Adipocyte (in vitro differentiated cells): ENCODE measurements at places on chromosomes 6 and 20.

GRCh38 chr6:136059308-136059707, 190.8 kb downstream of the MTFR2 start:
- DNase-seq: no peak

- no peak for DNase-seq
These were observed 129.8 kb upstream of the SMLR1 start for GRCh38 chr6:130697271-130697994.

DNA sequence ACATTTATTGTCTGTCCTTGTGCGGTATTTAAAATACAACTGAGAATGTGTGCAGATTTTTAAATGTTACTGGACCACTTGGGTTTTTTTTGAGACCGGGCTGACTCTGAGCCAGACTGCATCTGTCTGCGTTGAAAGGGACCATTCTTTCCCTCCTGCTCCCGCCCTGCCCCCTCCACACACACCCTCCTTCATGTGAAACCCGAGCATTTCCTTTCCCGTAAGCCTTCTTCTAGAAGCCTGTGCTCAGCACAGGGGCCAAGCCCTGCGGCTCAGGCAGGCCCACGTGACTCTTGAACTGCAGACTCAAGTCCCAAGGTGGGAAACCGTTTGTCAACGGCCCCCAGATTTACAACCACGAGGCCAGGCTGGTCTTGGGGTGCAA, 82.7 kb upstream of the FOXC1 start:
- DNase-seq: peak; percentile 63

DNA sequence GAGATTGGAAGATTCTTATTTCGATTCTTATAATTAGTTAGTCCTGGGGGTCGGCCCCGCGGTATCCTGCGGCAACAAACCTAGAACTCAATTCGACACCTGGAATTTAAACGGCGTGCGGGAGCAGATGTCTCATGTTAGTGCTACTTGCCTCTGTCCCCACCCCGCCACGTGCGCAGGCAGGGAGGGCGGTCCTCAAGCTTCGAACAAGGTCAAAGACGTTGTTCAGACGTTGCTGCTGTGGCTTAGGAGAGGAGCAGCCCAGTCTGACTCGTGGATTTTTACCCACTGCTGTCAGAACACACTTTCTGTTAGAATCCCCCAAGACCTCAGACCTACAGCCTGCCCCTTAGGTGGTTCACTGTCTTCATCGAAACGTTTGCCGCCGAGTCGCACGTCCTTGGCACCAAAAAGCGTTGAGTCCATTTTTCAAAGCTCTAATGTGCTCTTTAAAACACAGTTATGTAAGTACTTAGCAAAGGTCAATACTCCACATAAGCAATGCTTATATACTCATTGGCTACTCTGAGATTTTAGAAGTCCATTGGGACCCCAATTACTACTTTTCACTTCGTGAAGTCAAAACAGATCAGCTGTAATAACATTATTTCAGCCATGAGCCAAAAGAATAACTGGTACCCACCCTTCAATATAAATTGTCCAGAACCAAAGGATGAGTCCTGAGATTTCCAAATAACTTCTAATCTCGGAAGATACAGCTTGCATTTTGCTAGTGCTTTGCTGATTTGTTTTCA, 2.7 kb upstream of the C6orf62 start:
- no peak for DNase-seq

GRCh38 chr6:3623451-3624249, 127.9 kb downstream of the PXDC1 start:
- no peak for DNase-seq

DNA sequence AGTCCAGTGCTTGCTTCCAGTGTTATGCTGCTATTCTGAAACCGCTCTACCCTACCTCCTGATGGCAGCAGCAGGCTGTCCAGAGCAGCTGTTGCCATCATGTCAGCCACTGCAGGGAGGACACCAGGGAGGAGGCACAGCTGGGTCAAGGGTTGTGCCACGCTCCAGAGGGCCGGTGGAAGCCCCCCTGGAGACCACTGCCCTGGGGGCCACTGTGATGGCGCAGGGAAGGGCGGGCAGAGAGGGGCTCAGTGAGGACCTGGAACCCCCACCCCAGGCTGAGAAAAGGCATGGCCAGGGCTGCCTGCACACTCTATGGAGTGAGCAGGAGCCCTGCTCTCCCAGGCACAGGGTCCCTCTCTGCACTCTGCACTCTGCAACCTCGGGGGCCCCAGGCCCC, 271.3 kb upstream of the BTBD3 start:
- no peak for DNase-seq

GRCh38 chr6:149915970-149916865, 6.7 kb downstream of the RAET1G start:
- DNase-seq: no peak

GRCh38 chr20:32598606-32599005, 13.5 kb upstream of the NOL4L start:
- DNase-seq: no peak

- DNase-seq: no peak
These were observed 30.6 kb downstream of the DACT2 start for GRCh38 chr6:168288781-168289570.

GRCh38 chr6:152338335-152339125, 298.6 kb downstream of the SYNE1 start:
- peak; percentile 70 for DNase-seq

DNA sequence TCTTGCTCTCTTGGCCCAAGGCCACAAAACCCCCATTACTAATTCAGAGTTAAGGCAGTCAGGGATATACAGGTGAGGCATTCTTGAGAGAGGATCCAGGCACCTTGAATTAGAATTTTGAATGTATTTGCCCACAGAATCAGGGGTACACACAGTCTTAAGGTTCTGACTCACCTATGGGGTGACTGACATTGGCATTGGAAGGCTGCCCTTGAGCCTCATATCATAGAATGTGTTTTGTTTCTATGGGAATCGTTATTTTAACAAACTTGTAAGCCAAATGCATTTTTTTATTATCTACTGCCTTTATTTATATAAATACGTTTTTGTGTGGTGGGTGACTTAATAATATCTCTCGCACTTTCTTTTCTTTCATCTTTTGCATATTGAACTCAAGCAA, 218.6 kb upstream of the CITED2 start:
- DNase-seq: no peak

GRCh38 chr6:144722925-144723324, 437.8 kb downstream of the UTRN start:
- DNase-seq: no peak

GRCh38 chr6:32327103-32327502, 44.6 kb downstream of the TSBP1 start:
- DNase-seq: no peak

DNA sequence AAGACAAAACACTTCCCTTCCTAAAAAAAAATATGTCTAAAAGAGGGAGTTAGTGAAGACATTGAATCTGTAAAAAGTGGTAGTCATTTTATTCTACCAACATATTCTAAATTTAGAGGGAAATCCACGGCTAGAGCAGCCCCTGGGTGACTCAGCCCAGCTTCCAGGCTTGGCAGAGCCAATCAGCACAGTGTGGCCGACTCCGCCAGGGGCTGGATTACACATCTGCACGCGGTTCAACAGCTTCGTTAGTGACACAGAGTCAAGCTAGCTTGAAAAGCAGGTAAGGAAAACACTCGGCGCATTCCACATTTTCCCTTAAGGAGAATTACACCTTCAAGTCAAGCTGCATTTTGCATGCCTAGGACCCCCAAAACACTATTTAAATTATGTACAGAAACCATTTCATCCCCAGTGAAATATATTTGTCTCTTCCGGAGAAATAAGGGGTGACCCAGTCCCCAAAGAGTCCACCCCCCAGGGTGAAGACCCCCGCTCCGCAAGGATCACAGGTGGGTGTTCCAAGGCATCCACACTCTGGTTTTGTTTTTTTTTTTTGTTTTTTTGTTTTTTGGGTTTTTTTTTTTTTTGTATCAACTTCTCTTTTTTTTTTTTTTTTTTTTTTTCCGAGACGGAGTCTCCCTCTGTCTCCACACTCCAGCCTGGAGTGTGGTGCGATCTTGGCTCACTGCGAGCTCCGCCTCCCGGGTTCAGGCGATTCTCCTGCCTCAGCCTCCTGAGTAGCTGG, 58.4 kb upstream of the ARID1B start:
- DNase-seq: peak; percentile 93

GRCh38 chr6:40874495-40874894, 164.5 kb downstream of the UNC5CL start:
- DNase-seq: no peak

GRCh38 chr6:25155211-25155610, 124.0 kb upstream of the CARMIL1 start:
- DNase-seq: no peak

DNA sequence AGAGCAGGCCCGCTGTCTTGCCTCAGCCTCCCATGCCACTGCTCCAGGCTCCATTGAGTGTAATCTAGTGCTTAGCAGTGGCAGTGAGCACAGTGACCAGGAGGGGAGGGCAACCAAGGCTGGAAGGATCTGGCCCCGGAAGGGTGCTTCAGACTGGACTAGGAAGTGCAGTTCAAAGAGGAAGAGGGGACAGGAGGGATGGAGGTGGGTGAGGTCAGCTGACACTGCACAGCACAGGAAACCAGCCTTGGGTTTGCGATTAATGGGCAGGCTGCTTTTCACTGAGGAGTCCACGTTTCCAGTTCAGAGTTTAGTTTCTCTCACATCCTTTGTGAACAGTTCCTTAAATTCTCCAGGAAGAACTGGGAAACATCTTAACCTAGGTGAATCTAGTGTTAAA, 46.9 kb downstream of the CDS2 start:
- DNase-seq: no peak

DNA sequence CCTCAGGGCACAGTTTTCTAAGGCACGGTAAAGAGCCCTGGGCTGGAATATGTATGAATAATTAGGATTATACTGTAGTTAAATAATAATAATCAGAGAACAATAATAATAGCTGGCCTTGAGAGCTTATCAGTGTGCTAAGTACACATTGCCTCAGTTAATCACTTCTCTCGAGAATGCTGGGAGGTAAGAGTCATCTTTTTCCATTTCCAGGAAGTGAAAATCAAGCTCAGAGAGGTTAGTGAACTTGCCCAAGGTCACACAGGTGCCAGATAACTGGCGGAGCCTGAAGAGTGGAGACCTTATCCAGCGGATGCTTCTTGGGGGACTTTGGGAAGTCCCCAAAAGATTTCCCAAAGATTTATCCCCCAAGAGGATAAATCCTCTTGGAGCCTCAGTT, 19.4 kb upstream of the CBFA2T2 start:
- no peak for DNase-seq

DNA sequence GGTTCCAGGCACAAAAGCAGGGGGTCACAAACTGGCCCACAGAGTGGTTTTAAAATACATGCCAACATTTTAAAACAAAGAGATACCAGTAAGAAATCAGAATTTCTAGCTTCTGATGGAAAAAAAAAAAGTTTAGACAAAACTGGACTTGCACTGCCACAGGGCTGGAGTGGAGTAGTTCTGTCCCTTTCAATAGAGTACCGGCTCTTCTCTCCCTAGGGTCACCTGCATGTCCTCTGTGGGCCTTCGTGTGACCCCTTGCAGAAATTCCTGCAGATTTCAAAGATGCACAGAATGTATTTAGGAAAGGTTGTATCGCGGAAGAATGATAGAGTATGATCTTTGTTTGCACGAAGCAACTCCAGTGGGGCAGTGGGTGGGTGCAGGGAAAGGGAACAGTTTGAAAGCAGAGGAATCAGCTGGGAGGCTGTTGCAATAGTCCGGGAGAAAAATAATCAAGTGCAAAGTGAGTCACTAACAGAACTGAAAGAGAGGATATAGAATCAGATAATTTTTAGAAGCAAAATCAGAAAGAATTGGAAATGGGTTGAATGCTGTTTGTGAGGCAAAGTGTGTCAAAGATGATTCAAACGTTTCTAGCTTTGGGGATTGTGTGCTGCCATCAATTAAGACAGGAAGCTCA, 97.3 kb upstream of the STXBP5 start:
- peak; percentile 84 for DNase-seq

- DNase-seq: no peak
These were observed 51.3 kb downstream of the CD109 start for GRCh38 chr6:73747289-73747688.

DNA sequence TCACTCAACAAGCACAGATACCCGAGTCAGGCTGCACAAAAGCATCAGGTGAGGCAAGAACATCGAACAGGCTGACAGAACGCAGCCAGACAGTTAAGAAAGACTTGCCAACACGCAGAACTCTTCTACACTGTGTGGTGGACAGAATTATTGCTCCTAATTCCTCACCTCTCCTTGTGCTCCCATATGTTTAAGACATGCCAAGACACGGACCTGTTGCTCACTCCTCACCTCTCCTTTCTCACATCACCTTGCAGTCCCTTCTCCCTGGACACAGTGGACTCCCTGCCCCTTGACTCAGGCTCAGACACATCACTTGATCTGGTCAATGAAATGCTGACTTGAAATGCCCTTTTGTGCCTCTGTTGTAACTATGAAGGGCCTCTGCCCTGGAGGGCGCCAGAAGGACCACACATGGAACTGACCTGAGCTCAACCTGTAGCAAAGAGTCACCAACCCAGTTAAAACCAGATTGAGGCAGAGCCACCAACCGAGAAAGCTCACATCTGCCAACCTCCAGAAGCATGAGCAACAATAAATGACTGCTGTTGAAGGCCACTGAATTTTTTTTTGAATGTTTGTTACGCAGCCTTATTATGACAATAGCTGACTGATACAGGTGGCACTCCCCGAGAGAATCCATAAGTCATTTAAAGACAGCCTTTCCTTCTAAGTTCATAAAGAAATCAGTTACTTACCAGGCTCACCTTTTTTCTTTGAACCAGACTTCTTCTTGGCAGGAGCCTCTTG, 24.0 kb downstream of the RRBP1 start:
- DNase-seq: no peak

GRCh38 chr6:148854096-148854495, 107.3 kb downstream of the UST start:
- no peak for DNase-seq

- peak; percentile 95 for DNase-seq
These were observed 47.4 kb downstream of the TRMT11 start for GRCh38 chr6:126033696-126034095.

GRCh38 chr6:53192682-53193188, 44.1 kb upstream of the GCM1 start:
- DNase-seq: peak; percentile 35

DNA sequence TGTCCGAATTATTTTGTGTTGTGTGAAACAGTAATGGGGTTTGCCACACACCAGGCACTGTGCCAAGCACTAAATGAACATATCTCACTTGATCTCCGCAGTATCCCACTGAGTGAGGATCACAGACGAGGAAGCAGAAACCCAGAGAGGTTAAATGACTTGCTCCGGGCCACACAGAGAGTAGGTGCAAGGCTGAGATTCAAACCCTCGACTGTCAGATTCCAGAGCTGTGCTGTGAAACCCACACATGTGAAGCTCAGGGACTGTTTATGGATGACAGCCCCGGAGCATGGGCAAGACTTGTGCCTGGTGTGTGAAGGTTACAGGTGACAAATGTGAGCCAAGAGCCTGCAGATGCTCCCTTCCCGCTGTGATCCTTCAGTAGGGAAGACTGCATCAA, 87.8 kb upstream of the SIRPA start:
- DNase-seq: no peak

GRCh38 chr6:106510090-106510970, 119.0 kb downstream of the RTN4IP1 start:
- peak; percentile 77 for DNase-seq

DNA sequence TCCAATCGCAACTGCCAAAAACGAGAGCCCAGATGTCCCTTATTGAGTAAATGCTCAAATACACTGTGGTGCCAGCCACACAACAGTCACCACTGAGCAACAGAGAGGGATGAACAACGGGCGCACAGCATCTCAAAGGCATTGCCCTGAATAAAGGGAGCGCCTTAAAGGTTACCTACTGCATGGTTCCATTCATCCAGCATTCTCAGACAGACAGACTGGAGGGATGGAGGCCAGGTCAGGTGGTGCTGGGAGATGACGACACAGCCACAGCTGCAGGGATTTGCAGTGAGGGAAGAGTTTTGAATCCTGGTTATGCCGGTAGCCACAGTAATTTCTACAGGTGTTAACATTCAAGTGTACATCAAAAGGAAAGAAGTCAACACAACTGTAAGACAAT, 615.5 kb upstream of the AGPAT4 start:
- DNase-seq: no peak
